Stimulated activated CD8-positive, alpha-beta memory T cell treated with anti-CD3 and anti-CD28 coated beads, Interleukin-4, amount 100 ng/mL, for 1 hour (primary cell): ENCODE measurements at places on chromosomes 1 and 21.

GRCh38 chr1:222930070-222930469, 115.2 kb downstream of the DISP1 start:
- DNase-seq, result no peak

DNA sequence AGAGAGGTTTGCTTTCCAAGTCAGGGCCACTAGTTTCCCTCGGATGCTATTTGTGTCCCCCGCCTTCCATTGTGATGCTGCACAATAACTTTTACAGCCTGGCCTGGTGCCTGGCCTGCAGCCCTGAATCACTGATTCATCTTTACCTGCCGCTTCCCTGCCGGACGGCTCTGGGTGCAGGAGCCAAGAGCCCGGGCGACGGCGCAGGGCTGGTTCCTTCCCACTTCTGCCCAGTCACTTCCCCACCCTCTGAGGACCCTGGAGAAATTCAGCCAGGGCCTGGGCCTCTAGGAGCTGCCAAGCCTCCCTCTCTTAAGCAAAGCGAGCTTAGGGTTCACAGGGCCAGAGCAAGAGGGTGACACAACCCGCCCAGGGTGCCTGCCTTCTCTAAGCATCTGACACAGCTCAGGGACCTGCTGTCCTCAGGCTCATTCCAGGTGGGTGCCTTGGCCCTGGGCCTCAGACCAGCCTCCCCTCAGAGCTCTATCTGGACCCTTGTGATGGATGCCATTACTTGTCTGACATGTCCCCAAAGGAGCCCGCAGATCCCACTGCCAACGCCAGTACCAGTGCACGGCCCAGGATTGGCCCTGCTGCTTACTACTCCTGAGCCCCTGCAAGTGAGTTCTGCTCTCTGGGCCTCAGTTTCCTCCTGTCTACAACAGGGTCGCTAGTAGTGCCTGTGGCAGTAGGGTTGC, 381.0 kb upstream of the VAMP3 start:
- no peak for DNase-seq

DNA sequence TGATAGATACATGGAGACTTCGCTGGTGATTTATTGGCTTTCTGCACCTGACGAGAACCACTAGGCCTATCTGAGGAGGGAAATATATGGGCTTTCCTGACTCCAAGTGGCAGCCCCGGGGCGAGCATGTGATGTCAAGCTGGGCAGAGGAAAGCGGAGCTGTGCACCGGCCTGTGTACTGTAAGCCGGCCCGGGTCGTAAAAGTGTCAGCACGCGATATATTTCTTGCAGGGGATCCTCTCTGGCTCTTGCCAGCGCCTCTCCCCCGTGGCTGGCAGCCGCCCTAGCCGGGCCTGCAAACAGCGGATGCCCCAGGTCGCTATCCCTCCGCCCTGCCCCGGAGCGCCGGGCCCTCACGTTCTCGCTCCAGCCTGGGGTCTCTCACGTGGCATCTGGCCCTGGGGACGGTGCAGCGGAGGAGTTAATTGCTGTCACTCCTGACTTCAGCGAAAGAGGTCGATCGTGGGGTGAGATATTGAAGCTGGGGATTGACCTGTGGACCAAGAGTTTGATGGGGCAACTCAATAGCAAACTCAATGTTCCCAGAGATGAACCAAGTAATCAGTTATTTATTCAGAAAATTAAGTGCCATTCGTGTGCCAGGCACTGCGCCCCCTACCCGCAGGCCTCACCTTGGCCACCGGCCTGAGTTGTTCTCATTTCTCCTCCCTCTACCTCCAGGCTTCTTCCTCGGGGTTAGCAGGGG, 41.0 kb upstream of the HAO2 start:
- DNase-seq, result no peak

- no peak for DNase-seq
These were observed 15.9 kb upstream of the GPR25 start for GRCh38 chr1:200856716-200857357.

GRCh38 chr1:162373541-162374260, 3.0 kb downstream of the SPATA46 start:
- no peak for DNase-seq
